ENCODE measurements at places on chromosomes 1 and 21.

- DNase-seq = no peak
Measured at GRCh38 chr1:97254731-97255463, 533.3 kb downstream of the PTBP2 start.

DNA sequence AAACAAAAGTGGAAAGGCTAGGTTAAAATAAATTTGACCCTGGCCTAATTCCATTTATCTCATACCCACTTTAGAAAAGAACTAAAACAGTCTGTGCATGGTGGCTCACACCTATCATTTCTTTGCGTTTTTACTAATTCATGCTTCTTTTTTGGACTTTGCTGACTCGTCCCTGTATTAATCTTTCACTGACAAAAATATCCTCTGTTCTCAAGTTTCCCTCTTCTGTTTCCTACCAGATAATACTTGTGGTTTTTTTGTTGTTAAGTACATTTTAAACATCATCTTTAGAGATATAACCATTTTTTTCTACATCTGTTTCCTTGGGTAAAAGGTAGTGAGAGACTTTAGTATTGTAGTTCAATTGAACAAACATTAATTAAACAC lies 11.5 kb downstream of the CNST start:
- DNase-seq = no peak

DNA sequence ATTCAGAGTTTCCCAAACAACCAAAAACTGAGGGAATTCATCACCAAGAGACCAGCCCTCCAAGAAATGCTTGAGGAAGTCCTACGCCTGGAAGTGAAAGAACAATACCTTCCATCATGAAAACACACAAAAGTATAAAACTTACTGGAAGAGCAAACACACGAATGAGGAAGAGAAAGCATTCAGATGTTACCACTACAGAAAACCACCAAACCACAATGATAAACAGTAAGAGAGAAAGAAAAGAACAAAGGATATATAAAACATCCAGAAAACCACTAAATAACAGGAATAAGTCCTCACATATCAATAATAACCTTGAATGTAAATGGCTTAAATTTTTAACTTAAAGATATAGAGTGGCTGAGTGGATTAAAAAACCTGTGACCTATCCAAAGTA lies 58.5 kb upstream of the BCL10 start:
- DNase-seq = no peak

GRCh38 chr1:206923009-206923960 lies 1.5 kb upstream of the FCMR start:
- DNase-seq = no peak
